ENCODE measurements at places on chromosomes 1 and 21.

DNA sequence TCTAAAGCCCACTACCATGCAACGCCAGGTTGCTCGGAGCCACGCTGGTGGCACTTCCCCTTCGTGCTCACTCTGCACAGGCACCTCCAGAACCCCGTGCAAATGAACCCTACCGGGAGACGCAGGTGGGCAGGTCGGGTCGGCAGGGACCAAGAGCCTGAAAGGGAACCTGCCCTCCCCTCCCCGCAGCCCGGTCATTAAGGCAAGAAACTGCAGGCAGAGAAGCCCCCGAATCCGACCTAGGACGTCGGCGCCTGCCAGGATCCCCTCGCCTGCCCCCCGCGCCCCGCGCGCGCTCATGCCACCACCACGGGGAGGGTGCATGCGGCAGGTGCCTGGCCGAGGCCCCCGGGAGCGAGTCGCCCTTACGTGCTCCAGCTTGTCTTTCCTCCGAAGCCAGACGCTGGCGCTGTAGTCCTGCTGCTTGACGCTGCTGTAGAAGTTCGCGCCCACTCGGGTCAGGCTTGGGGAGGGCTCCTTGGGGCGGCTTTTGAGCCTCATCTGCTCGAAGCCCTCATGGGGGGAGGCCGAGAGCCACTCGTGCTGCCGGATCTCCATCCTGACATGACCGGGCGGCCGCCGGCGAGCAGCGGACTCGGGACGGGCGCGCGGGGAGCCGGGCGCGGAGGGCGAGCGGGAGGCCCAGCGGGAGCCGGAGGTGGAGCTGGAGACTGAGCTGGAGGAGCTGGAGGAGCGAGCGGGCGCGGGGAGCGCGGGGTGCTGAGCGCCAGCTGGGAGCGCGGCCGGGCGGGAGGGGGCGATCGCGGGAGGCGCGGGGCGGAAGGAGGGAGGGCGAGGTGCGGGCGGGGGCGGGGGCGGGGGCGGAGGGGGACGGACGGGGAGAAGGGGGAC, 552 bp downstream of the PLD5 start:
- no peak for DNase-seq

GRCh38 chr1:48480504-48480903, 8.5 kb upstream of the SPATA6 start:
- no peak for DNase-seq

DNA sequence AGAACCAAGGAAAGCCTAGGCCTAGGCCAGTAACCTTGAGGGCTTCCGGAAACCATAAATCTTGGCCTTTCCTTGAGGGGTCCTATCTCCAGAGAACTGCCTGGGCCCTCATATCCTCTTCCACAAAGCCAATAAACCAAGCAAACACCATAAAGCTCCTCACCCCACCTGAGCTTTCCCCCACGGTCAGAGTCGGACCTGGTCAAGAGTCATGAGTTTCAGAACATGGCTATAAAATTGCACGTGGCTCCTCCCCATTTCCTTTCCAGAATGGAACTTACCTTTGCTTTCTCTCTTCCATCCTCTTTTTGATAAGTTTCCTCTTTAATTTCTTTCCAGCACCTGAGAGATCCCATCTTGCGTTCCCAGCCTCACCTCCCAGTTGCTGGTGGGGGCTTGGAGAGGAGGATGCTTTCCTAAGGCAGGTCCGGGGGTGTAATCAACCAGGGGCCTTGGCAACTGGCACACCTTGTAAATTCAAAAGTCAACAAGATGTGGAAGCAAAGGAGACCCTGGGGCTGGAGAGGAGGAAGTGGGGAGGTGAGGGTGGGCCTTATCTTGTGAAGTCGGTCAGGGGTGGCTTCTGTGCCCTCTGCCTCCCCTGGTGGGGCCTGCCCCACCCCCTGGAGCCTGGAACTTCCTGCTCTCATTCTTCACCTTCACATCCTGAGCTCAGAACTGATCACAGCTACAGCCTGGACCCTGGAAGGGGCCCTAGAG, 259.9 kb downstream of the FOXD2 start:
- no peak for DNase-seq

GRCh38 chr21:27043377-27043776, 76.5 kb upstream of the ADAMTS5 start:
- no peak for DNase-seq

- no peak for DNase-seq
These were observed 4.6 kb downstream of the LAMC1 start for GRCh38 chr1:183027791-183028190.

DNA sequence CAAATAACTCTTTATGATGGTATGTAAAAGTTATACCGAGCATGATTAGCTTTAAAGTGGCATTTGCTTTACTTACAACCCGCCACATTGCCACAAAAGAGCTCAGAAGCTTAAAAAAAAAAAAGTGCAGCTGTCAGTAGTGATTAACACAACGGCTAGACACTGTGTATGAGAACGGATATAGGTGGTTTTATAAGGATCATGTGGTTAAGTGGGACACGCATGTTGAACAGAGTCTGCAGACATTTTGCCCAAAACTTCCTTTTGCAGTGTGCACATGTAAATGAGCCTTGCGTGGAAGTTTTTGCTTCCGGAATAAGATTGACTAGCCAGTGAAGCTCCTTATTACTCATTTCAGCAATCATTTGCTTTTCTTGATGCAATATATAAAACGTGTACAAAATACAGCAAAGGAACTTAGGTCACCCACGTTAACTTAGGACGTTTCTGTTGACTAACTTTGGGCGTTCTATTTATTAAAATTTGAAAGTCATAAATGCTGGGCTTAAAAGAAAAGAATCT, 58.7 kb upstream of the RGS1 start:
- DNase-seq, result peak; percentile 71

DNA sequence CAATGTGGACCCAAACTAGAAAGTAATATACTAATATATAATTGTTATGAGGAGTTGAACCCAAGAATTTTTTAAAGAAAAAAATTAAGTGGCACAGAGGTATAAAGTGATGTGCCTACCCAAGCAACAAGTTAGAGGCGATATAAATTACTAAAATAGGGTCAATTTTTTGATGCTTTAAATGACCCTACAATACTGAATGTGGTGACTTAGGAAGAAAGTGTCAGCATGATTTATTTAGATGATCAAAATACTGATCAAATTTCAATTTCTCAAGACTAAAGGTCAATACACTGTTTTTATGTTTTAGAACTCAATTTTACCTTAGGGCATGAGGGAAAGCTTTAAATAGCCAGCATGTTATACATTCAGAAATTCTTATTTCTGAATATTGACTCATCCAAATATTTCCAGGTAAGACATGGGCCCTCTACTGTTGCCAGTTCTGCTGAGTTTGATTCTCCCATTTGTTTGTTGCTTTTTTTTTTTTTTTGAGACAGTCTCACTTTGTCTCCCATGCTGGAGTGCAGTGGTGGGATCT, 20.1 kb downstream of the SCAF4 start:
- DNase-seq, result no peak

DNA sequence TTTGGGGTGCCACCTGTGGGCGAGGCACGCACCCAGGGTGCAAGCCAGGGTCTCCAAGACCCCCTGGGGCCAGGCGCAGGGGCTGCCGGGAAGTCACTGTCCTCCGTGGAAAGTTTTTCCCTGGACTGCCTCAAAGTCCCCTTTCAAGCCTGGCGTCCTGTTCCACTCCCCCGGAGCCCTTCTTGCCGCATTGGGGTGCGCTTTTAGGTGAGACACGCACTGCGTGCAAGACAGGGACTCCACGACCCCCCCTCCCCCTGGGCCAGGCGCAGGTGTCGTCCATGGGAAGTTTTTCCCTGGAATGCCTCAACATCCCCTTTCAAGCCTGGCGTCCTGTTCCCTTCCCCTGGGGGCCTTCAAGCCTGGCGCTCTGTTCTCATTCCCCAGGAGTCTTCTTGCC, 137.1 kb downstream of the LIPI start:
- no peak for DNase-seq

GRCh38 chr1:101235696-101236515, 913 bp upstream of the S1PR1 start:
- DNase-seq, result peak; percentile 53

GRCh38 chr1:18192182-18192581, 84.6 kb downstream of the IGSF21 start:
- no peak for DNase-seq

DNA sequence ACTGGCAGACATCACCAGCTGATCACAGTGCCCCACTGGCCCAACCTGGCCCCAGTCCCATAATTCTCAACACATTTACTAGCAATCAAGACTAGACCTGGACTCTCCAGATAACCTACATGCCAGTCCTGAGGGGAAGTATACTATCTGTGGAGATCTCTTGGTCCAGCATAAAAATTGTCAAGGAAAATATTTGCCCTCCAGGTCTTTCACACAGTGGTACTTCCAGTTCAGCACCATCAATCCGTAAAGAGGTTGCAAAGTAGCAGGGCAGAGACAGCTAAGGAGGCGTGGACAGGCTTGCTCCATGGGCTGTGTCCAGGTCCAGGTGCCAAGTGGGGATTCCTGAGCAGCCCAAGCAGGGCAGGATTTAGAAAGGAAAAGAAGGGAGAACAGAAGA, 143.6 kb upstream of the BACE2 start:
- DNase-seq, result no peak

GRCh38 chr21:36486246-36486645, 6.3 kb upstream of the CLDN14 start:
- no peak for DNase-seq

DNA sequence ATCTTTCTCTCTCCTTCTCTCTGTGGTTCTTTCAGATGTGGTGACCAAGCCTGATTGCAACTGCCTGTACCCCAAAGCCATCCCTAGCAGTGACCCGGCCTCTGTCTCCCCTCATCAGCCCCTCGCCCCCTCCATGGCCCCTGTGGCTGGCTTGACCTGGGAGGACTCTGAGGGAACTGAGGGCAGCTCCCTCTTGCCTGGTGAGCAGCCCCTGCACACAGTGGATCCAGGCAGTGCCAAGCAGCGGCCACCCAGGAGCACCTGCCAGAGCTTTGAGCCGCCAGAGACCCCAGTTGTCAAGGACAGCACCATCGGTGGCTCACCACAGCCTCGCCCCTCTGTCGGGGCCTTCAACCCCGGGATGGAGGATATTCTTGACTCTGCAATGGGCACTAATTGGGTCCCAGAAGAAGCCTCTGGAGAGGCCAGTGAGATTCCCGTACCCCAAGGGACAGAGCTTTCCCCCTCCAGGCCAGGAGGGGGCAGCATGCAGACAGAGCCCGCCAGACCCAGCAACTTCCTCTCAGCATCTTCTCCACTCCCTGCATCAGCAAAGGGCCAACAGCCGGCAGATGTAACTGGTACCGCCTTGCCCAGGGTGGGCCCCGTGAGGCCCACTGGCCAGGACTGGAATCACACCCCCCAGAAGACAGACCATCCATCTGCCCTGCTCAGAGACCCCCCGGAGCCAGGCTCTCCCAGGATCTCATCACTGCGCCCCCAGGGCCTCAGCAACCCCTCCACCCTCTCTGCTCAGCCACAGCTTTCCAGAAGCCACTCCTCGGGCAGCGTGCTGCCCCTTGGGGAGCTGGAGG, 12.7 kb downstream of the CSF1 start:
- no peak for DNase-seq

DNA sequence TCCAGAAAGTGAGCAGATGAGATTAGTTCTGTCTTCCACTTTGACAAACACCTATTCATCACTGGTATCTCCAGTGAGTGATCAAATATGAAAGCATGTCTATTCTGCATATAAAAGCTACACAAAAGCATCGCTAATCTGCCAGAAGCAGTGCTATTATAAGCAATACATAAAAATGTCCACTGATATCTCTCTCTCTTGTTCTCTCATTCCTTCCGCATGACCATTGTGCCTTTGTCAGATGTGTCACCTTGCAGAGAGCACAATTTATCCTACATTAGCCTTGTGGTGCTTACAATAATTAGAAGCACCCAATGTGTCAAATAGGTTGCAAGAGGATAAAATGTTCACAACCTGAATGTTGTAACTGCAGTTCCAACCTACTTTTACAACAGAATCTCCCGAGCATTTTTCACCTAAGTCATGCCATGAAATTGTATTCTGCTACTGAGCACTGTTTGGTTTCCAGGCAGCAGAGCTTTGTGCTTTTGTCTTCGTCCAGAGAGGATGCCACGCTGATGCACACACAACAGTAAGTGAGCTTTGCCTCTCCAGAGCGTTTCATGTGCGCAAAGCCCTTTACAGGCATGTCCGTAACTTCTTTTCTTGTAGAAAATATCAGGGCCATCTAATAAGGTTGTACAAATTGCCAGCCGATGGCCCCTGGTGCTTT, 198.7 kb upstream of the PLD5 start:
- no peak for DNase-seq

- no peak for DNase-seq
These were observed 201.0 kb downstream of the HS2ST1 start for GRCh38 chr1:87115317-87115890.

GRCh38 chr1:5752746-5753548, 239.3 kb downstream of the NPHP4 start:
- DNase-seq, result no peak

DNA sequence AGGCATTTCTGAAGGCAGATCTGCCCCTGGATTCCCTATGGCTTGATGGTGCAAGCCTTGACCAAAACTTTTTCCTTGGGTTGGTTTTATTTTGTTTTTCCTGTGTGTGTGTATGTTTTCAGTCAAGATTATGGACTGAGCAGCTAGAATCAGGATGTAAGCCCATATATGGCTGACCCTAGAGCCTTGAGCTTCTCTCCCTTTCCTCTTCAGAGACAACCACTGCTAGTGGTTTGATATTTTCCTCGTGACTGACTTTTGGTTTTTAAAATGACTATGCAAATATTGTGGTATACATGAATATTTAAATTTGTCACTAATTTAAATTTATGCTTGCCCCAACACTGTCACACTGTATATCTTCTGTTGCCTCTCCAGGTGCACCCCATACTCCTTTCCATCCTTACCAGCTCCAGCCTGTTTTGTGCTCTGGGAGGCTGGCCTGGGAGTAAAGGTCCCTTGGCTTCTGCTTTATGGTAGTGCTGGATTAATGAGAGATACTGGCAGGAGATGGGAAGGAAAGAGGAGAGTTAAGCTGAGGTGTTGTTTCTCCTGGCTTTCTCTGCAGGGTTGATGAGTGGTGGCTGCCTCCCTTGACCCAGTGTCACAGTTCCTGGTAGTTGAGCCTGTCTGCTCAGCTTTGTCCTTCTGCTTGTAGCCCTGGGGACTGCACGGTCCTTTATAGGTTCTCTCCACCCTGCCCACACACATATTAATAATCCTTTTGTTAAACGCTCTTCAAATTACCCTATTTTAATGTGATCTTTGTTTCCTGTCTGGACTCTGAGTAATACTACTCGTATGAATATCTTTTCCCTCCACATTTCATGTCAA, 44.4 kb downstream of the RWDD3 start:
- no peak for DNase-seq

DNA sequence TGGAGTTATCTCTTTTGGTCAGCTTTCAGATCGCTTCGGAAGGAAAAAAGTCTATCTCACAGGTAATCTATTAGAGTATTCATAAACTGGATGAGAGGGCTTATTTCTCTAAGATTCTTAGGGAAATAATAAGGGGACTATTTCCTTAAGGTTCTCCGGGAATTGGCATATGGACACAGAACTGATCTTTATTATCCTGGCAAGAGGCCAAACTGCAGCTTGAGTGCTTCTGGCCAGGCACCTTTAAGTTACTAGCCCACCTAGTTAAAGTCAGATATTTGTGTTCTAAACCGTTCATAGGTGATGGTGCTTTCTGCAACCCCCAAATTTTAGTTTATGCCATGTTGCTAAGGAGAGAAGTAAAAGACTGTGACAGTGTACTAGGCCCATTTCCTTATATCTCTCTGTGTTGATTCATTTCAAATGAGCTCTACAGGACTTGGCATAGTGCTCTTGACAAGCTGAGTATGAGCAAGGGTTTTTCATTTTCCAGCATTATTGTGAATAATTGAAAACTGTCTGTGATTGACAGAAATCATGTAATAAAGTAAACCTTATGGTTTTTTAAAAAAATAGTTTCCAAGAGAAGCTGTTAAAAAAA, 43.4 kb downstream of the SLC22A15 start:
- no peak for DNase-seq

All from central memory CD8-positive, alpha-beta T cell (primary cell).